ENCODE measurements at places on chromosomes 7 and 10.

GRCh38 chr7:24143547-24143946, 140.4 kb upstream of the NPY start:
- no peak for DNase-seq

DNA sequence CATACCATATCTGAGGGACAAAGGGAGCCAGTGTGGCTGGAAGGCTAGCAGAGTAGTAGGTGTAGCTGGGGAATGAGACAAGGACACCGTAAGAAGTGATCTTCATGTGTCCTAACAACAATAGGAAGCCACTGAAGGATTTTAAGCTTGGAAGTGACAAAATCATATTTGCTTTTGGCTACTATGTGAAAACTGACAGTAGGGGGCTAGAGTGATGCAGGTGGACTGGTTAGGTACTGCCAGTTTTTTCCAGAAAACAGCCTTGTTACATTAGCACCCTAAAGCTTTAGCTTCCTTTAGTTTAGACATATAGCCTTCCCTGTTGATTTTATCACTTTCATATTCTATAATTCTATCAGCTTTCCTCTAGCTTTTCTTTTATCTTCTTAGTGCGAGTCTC, 637.1 kb downstream of the ANKRD7 start:
- DNase-seq, result no peak

- no peak for DNase-seq
Observed at GRCh38 chr7:102439963-102440795, 6.8 kb downstream of the ORAI2 start.

DNA sequence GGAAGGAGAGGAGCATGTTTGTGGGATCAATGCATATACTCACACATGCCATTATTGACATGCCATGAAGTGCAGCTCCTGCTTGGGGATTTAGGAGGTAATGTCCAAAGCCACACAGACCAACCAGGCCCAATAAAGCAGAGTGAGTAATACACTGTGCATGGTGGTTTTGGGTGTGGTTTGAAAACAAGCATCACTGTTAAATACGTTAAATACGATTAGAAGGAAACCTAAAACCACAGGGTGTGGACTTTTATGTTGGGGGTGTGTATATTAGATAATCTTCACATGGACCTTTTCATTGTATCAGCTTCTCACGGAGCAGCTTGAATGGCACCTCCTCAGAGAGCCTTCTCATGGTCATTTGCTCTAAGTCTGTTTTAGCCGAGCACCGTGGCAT, 10.4 kb upstream of the EIF3A start:
- DNase-seq, result no peak

DNA sequence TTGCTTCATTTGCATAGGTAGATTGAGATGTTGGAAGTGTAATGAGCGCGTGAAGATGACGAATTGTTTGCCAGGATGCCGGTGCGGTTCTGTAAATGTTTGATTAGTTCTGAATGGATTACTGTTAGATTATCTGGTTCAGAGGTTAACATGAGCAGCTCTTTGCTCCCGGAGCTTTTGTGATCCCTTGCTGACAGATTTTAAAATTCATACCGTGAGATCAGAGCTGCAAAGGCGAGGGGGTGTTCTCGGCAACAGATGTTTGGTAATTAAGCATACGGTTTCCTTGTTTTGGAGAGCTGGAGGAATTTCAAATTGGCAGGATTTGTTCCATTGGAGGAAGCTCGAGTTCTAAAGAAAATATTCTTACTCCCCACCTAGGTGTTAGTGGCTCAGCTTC, 237.8 kb upstream of the GPR26 start:
- DNase-seq, result no peak

DNA sequence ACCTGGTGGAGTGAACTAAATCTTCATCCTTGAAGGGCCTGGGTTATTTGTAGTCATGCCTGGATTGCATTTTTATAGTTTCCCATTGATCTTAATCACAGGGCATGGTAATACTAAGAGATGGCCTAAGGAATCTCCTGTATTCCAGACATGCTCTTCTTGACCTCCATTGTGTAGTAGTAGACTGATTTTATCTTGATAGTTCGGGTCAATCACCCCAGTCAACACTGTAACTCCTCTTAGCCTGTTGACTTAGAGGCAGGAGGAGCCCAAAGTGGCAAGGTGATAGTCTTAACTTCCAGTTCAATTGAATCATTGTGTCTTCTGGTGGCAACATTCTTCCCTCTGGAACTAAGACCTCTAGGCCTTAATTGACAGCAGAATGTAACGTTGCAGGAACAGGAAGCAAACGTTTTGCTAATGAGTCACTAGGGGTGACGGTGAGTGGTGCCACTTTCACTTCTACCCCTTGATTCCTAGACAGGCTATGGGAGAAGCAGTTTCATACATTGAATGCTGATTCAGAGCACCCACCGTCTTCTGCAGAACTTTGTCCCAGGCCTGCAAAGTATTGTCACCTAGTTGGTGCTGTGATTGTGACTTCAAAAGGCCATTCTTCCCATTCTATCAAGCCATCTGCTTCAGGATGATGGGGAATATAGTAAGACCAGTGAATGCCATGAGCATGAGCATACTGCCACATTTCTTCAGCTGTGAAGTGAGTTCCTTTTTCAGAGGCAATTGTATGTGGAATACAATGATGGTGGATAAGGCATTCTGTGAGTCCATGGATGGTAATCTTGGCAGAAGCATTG, 24.0 kb upstream of the PAPSS2 start:
- DNase-seq, result no peak

DNA sequence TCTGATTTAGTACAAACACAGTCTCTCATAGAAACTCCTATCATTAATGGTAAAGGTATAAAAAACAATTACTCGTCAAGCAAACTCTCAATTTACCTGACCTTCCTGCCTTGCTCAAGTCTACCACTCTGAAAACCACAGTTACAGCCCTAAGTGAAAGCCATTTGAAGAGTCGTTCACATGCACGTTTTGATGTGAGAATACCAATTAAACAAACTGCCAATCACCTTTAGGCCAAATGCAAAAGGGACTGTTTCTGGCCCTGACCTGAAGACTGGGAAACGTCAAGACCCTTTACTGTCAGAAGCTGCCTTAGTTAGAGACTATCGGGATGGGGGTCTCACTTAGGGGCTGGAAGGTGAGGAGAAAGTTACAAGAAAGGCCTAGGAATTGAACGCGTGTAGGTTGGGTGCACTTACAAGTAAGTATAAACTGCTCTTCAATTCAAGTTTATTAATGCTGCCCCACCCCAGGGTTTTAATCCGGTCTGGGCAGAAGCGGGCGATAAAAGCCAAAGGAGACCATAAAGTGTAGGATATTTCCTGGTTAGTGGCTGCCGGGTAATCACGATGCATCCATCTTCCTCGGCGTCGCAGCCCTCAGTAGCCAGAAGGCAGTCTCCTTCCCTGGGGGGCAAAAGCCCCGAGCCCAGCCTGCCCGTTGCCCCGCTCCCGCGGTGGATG, 935 bp downstream of the TM9SF3 start:
- no peak for DNase-seq

GRCh38 chr10:72009051-72009424, 44.8 kb downstream of the CHST3 start:
- DNase-seq, result no peak
